ENCODE measurements at places on chromosomes 3 and 15.

- DNase-seq = no peak
Measured at GRCh38 chr15:85312486-85312885, 67.9 kb upstream of the AKAP13 start.

DNA sequence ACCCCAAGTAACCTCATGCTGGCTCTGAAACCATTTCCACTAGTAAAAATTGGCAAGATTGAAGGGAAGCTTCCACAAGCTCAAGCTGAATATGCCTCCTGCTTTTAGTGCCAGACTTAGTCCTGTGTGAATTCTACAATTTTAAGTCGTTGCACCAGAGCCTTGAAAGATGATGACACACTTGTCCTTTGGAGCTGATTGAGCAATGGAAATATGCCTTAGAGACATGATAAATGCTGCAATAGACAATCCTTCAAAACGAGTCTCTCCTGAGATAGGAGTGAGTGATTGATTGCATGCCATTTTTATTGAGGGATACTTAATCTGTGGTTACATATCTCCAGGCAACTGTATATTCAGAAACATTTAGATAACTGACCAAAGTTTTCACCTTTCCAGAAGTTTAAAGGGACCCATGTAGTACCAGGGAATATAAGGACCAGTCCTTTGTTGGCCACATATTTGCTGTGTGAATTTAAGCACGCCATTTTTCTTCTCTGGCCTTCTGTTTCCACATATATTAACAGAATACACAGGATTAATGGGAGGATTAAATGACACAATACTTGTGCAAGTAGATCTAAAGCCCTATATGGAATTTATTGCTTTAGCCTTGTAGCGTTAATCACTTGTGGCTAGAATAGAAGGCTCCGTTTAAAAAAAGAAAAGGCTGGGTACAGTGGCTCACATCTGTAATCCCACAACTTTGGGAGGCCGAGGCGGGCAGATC is 65.1 kb downstream of the PPARG start:
- no peak for DNase-seq

GRCh38 chr15:77002954-77003912 is 8.3 kb downstream of the PSTPIP1 start:
- DNase-seq = peak; percentile 84

GRCh38 chr3:103712320-103713008 is 1277.6 kb downstream of the ZPLD1 start:
- no peak for DNase-seq

DNA sequence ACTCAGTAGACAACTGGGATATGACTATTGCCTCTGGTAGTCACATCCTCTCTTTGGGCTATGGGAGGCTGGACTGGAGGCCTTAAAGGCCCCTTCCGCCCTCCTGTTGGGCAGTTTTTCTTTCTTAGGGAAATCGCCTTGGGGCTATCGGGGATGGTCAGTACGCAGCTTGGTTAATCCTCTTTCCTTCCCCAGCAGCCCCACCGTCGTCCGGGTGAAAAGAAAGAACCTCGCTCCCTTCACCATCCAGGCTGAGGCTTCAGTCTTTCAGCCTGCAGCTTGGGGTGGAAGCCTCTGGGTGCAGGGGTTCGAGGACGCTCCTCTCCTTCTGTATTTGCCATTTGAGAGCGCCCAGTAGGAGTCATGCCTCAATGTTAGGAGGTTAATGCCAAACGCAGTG is 641 bp upstream of the ST6GAL1 start:
- DNase-seq = no peak

GRCh38 chr15:65028338-65028737 is 1.1 kb downstream of the MTFMT start:
- peak; percentile 37 for DNase-seq

GRCh38 chr3:171994646-171995428 is 44.5 kb upstream of the FNDC3B start:
- no peak for DNase-seq

DNA sequence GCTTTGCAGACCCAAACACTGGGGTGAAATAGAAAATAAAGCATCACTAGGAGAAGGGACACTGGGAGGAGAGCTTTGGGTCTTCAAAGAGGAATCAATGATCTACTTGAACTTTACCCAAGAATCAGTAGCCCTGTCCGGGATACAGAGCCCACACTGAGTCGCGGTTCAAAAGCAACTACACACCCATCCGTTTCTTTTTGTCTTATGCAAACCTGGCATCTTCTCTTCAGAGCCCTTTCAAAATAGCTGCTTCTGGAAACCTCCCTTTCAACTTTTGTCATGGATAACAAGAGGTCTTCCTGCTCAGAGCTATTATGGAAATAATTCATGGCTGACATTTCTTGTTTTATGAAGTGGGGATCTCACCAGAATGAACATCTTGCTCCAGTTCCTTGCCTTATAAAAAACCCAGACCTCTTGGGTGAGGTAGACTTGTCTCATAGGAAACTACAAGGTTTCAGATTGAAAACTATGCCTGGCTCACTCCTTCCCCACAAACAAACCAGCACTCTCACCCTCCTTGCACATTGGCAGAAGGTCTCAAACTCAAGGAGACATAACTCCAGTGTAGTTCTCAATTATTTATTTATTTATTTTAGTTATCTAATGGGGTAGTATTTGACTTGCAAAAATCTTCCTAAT is 115.1 kb upstream of the ARHGEF3 start:
- no peak for DNase-seq

- DNase-seq = no peak
Measured at GRCh38 chr3:2589336-2589969, 490.8 kb downstream of the CNTN4 start.

DNA sequence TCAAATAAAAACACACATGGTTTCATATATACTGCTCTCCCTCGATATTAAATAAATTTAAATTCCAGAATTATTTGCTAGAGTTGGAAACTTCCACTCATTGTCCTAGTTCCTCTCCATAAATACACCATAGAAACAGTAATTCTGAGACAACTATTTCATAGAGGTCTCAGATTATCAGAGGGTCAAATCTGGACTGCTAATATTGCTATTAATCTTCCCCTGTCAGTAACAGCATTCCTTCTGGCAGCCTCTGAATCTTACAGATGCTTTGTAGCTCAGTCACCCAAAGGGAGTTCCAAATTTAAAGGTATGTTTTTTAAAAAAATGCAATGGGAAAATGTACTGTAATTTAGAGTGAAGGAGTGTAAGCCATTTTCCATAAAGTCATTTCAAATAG is 428.8 kb downstream of the PYDC2 start:
- no peak for DNase-seq

DNA sequence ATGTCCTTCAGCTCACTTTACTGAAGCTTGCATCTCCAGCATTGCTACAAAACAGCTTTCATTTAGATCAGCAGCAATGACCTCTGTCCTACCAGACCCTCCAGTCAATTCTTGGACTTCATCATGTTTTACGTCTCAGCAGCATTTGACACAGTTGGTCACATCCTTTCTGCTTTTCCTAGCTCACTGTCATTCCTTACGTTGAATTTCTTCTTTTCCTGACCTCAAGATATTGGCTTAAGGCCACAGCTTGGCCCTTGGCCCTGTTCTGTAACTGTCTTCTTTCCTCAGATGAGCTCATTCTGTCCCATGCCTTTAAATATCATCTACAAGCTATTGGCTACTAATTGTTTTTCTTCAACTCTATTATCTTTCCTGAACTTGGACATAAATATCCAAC is 576.2 kb upstream of the KCNMB2 start:
- no peak for DNase-seq

DNA sequence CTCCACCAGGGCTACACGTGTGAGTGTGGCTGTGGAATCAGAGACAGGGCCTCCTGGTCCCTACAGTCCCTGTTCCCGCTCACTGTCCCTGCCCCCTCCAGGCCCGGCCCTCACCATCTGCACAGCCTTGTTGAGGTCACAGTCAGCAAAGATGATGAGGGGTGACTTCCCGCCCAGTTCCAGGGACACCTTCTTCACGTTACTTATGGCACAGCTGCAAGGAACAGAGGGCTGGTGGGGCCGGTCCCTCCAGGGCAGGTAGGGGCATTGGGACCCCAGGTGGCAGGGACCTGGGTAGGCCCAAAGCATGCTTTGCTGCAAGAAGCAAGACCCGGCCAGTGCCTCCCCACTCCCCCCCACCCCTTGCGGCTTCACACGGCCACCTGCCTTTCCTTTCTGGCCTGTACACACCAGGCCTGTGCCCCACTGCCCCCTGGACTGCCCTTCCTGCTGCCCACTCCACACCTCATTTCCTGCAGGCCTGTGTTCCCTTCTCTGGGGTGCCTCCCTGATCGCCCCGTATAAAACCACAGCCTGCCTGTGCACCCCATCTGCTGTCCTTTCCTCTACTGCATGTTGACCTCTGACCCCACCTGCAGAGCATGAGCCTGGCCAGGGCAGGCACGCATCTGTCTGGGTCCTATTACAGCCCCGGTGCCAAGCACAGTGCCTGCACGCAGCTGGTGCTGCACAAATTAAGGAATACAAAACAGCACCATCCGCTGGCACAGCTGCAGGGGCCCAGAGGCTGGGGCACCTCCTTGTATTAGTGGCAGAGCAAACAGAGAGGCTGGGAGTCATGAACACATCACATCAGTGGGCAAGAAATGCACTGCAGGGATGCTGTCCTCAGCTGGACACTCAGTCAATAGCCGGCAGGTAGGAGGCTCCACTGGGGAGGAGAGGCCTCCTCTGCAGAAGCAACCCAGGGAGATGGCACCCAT is 30.8 kb upstream of the SLC41A3 start:
- no peak for DNase-seq

DNA sequence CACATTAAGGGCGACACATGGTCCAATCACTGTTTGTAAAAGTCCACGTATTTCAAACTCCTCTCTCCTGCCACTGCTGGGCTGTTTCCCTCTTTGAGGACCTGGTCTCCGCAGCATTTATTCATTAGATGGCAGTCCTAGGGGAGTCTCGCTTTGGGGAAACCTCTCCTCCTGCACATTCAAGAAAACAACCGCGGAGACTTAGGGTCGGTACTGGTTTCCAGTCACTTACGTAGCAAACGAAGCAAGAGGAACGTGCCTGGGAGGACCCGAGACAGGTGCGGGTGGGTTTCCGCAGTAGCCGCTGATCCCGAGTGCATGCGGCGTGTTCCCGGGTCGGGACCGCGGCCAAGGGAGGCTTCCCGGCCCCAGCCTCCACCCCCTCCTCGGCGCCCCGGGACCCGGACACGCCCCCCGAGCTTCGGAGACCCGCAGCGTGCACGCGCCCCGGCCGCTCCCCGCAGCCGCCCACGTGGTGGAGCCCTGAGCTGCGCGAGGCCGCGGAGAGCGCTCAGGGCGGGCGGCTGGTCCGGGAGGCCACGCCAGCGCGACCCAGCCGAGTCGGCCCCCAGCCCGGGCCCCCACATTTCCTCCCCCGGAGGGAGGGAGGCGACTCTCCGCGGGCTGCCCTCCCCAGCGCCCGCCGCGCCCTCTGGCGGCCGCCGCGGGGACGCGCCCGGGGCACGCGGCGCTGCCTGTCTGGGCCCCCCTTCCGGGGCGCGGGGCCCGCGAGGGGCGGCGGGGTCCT is 1.1 kb upstream of the IGF1R start:
- DNase-seq = peak; percentile 78

- peak; percentile 68 for DNase-seq
Measured at GRCh38 chr15:80991421-80991820, 1.8 kb upstream of the MESD start.

DNA sequence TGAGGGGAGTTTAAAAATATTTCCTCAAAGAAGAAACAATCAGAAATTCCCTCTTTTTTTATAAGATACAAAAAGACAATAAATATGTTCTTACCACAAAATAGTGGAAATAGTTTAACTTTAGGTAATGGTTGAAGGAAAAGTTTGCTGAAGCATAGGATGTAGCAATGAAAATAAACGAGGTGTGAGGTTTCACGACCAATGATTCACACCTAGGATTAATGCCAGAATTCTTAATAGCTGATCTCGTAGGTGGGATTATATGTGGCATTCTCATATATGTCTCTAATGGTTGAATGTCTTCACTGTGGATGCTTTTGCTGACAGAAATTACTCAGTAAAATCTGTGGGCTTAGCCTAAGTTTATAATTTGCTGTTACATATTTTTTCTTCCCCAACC is 467.7 kb downstream of the FGF12 start:
- DNase-seq = no peak

DNA sequence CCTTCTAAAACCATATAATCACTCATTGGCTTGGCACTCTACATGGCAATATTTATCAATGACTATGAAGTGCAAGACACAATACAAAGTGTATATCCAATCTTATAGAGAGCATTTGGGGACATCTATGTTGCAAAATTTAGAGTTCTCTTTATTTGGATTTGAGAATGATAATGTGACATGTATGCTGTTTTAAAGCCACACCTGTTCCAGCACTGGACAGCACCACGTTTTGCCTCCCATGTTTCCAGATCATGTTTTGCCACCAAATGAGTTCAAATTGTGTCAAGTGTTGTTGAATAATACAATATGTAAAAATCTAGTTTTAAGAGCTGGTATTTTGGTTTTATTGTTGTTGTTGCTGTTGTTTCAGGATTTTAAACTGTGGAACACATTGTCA is 33.3 kb upstream of the GOLGA8A start:
- DNase-seq = no peak

DNA sequence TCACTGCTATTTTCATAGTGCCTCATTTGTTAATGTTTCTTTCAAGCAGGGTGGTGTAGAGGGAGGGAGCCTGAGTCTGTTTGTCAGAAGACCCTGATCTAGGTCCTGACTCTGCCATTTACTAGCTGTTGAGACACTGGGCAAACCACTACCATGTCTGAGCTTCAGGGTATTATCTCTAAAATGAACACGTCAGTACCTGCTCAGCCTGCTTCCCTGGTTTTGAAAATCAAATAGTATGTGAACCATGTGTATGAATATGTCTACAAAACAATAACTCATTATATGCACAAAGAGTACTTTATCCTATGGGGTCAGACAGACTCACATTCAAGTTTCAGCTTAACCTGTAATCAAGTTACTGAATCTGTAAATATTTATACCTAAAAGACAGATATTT is 25.1 kb downstream of the SYNPR start:
- no peak for DNase-seq

DNA sequence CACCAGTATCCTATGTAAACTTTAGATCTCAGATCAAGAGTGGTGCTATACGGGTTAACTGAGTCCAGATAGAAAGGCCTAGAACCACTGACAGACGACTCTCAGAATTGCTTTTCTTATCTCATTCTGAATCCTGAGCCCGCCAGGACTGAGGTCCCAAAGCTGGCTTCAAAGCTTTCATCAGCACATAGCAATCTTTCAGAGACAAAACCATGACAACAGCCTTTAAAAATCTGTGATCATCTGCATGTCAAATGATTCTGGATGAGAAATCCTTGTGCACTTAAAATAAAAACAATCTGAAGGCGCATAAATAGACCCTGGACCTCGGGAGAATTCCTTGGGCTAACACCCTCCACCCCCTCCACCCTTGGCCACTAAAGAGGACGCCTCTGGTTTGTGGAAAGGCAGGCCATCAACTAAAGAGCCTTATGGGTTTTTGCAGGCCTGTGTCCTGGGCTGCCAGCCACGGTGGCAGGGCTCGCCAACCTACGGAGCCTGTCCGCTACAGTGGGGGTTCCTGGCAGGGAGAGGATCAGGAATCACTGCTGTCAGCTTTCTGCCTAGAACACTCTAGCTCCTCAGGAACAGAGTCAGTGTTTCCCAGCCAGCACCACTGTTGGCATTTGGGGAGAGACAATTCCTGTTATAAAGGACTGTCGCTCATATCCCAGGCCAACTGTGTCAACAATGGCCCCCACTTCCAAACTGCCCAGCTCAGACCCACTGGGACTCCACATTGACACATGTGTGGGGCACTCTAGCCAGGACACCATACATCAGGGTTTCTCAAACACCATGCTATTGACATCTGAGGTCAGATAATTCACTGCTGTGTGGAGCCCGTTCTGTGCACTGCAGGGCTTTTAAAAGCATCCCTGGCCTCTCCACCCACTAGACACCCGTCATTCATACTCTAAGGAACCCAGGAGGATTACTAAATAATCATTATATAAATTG is 20.2 kb downstream of the TLE3 start:
- DNase-seq = no peak

- DNase-seq = no peak
Measured at GRCh38 chr3:39962581-39962980, 153.2 kb downstream of the MYRIP start.

Measured in activated naive CD4-positive, alpha-beta T cell treated with anti-CD3 and anti-CD28 coated beads, Interleukin-2, amount 10 ng/mL, durations not matched to agents 7 days and 5 days (primary cell).